GDM1 (cell line): ENCODE measurements at places on chromosomes 16 and 17.

- DNase-seq, result no peak
Measured at GRCh38 chr16:88433632-88434352, 19.3 kb upstream of the ZFPM1 start.

DNA sequence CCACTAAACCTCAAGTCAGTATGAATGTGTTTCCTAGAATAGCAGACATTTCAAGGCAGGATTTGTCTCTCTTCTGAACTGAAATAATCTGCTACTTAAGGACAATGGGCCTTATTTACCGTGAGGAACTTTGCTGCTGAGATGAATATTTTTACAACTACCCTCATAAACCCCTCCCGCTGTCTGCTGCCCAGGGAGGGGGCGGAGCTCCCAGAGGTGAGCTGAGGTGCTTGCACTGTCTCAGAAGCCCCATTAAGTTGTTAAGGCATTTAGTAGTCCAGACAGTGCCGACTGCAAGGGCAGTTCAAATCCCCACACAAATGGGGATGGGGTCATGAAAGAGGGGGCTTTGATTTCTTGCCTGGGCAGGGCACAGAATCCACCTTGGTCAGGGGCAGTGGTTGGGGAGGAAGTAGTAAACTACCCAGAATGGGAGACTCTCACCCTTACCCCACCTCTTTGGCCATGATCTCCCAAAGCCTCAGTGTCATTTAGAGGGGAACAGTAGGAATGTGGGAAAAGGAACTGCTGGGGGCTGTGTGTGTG is 19.2 kb downstream of the HNF1B start:
- DNase-seq, result no peak

- no peak for DNase-seq
Measured at GRCh38 chr17:29526322-29526721, 40.5 kb downstream of the ABHD15 start.

DNA sequence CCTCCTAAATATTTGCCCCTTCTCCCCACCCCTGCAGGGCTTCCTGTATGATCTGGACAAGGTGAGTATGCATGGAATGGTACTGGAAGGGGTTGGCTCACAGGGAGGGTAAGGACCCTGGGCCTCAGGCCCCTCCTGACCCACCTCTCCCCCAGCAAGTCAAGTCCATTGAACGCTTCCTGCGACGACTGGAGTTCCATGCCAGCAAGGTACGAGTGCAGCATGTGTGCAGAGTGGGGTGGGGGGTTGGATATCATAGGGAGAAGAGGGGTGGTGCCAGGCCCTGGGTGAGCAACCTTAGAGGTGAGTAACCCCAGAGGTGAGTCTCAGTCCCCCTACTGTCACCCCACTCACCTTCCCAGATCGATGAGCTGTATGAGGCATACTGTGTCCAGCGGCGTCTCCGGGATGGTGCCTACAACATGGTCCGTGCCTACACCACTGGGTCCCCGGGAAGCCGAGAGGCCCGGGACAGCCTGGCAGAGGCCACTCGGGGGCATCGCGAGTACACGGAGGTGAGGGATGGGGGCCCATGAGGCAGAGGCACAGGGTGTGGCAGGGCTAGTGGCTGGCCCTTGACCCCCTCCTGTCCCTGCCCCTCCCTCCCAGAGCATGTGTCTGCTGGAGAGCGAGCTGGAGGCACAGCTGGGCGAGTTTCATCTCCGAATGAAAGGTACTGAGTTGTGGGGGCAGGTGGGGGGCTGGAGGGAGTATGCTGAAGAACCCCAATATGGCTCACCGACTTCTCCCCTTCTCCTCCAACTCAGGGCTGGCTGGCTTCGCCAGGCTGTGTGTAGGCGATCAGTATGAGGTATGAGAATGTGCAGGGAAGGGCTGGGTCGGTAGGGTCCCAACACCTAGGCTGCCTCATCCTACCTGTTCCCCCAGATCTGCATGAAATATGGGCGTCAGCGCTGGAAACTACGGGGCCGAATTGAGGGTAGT is 11.3 kb downstream of the RIPOR1 start:
- DNase-seq, result no peak

DNA sequence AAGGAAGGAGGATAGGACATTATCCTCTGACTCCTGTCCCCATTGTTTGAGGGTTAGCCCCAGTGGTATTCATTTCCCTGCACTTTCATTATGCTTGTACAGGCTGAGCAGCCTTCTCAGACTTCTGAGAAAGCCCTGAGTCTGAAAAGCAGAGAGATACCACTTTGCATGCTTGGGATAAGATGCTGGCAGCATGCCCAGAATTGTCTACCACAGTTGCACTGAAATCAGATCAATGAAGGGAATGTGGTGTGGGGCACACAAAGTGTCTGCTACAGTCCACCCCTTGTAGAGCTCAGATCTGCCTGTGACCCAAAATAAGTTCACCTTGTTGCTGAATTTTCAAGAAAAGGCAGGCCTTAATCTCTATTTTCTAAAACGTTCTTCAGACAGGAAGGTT is 160.6 kb downstream of the CCT6B start:
- DNase-seq, result no peak

DNA sequence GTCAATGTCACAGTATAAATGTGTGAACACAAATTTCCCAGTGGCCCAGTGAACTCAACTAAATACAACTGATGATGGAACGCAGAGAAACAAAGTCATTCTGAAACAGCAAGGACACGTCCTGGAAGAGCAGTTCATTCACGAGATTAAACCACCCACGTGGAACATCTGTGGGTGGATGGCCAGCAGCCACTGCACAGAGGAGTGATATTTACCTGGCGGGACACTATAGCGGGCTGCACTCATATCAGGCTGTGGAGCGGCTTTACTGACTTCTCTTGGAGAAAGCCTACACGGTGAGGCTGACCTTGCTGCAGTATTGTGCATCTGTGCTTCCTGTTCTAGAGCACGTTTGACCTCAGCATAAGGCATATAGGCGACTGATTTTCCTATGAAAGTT is 87.3 kb downstream of the TTC19 start:
- DNase-seq, result no peak

DNA sequence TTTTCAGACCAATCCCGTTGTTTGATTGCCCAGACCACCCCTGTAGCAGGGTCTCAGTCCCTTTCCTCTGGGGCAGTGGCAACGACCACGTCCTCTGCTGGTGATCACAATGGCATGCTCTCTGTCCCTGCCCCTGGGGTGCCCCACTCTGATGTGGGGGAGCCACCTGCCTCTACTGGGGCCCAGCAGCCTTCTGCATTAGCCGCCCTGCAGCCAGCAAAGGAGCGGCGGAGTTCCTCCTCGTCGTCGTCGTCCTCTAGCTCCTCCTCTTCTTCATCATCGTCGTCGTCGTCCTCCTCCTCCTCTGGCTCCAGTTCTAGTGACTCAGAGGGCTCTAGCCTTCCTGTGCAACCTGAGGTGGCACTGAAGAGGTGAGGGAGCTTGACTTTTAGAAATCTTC is 9.2 kb downstream of the ELOB start:
- DNase-seq, result no peak

DNA sequence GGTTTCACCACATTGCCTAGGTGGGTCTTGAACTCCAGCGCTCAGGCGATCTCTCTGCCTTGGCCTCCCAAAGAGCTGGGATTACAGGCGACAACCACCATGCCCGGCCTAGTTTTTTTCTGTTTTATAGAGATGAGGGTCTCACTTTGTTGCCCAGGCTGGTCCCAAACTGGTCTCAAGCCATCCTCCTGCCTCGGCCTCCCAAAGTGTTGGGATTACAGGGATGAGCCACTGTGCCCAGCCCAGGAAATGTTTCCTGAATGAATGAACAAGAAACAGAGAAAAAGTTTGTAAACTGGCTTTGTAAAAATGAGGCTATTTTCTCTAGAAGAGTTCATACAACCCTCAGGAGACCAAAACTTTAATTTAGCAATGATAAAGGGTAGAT is 68.0 kb downstream of the WWP2 start:
- no peak for DNase-seq

DNA sequence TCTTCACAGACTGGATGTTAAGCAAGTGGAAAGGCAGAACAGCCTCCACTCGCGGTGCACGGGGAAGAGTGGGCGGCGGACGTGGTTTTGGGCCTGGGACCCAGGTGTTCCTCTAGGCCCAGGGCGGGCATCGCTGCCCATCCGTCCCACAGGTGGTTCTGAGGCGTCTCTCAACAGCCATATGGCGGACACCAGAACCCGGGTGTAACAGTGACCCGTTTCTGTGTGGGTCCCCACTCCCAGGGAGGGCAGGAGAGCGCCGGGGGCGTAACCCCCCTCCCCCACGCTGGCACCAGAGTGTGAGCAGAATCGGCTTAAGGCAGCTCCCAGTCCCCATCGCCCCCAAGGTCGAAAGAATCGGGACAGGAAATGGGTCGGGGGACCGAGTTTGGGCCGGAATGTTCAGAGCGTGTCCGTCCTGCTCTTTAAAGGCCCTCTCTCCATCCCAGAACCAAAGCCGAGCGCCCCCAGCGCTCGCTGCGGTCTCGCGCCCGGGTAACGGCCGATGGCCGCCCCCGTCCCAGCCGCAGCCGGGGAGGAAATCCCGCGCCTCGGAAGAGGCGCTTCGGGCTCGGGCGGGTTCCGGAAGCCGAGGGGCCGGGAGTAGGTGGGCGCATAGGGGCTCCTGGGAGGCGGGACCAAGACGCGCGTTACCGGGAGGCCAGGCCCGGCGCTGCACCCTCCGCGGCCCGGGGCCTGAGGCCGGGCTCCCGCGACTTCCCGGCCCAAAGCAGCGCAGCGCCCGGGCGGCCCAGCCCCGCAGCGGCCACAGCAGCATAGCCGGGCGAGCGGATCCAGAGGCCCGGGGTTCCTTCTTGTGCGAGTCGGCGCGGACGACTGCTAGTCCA is at the start of gene TK2:
Gene TK2, minus strand, starts transcription at position 839 of the 848 bp plus-strand sequence. Its CDS starts 61 bp downstream, at position 778.
- no peak for DNase-seq

DNA sequence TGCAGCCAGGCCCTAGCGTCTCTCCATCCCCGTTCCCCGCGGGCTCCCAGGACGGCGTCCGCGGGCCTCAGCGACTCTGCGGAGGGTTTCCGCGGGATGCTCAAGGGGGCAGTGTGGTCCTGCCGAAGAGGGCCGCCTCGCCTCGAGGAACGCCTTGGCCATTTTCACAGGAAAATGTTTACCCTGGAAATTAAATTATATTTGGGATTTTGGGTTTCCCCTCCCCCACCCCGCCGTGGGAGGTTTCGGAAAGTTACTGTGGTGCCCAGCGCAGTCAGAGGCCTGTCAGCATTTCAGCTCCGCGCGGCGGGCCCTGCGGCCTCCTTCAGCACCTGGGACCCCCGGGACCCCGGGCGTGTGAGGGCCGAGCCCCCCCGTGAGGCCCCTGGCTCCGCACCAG is 94.5 kb downstream of the PCTP start:
- no peak for DNase-seq

DNA sequence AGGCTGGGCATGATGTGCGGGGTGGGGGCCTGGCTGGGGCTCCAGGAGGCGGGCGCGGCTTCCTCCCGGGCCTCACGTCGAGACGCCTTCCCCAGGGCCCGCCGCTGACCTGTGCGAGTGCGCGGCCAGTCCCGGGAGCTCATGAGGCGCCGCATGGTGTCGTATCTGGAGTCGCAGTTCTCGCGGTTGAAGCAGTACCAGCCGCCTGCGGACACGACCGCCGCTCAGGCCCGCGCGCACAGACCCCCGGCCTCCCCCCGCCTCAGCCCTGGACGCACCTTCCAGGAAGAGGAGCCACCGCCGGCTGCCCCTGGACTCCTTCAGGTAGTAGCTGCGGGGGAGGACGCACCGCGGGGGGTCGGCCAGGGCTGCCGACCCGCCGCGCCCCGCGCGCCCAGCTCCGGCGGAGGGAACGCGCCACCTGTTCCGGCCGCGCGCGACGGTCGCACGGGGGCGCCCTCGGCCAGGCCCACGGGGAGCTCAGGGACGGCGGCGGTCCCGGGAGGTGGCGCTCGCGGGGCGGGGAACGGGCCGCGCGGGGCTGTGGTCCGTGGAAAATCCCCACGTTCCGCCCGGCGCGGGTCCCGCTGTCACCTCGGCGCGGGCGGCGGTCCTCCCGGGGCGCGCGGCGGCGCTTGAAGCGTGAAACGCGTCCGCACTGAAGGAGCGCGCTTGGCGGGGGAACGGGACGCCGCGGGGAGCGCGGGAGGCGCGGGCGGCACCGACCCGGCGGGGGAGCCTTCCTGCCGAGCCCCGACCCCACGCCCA is 1.4 kb downstream of the NOTUM start:
- peak; percentile 60 for DNase-seq

GRCh38 chr17:35676441-35676840 is 55.0 kb upstream of the RASL10B start:
- DNase-seq, result no peak

GRCh38 chr16:67386861-67387455 is 6.3 kb downstream of the TPPP3 start:
- no peak for DNase-seq

GRCh38 chr17:37844158-37844976 is 79.8 kb upstream of the TBC1D3K start:
- peak; percentile 34 for DNase-seq
